ENCODE measurements at places on chromosomes 7 and 10. TPM values are rescaled to one million over a fixed set of nuclear protein-coding genes. Genes with fewer than 3 reads are reported as not detected.

The IL6 gene
- total RNA-seq = 1.7 TPM

DNA sequence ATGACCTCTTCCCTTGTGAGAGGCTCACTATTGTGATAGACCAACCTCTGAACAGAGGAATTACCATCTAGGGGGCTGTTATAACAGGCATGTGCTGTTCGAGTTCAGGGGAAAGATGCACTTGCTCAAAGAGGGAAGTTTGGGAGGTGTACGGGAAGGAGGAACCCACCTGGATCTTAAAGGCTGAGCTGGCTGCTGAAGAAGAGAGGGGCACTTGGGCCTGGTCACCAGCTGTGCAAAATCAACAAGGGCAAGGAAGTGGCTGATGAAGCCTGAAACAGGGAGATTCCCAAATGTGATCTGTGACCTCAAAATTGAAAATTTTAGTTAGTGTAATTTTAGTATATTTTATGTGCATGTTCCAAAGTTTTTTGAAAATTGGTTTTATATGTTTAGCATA is 407.2 kb downstream of the AUTS2 start:
- no peak for DNase-seq

DNA sequence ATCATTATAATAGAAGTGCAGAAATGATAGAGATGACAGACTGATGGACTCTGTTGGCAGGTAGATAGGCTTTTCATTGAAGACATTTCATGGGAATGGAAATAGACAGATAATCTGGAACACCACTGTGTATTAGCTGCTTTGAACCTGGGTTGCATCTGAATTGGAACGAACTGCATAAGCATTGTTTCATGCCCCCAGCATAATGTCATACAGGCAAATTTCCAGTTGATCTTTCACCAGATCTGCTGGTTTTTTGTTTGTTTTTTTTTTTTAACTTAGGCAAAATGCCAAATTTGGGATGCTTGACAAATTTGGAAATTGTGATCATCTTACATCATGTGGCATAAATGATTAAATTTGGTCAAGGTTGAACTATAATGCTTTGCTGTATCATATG is 172.1 kb upstream of the AOAH start:
- no peak for DNase-seq

The ZFYVE27 gene
- 35.0 TPM for total RNA-seq

- no peak for DNase-seq
Observed at GRCh38 chr7:135160098-135160857, 10.2 kb downstream of the CYREN start.

The CHRM2 gene
- 0.13 TPM for total RNA-seq

- no peak for DNase-seq
Observed at GRCh38 chr7:157400171-157400860, 63.5 kb downstream of the DNAJB6 start.

The NRG3 gene
- total RNA-seq = 0.15 TPM

The HOXA11 gene
- 0.27 TPM for total RNA-seq

- DNase-seq = no peak
Observed at GRCh38 chr7:77975672-77976480, 177.3 kb downstream of the PHTF2 start.

- no peak for DNase-seq
Observed at GRCh38 chr10:127527891-127528290, 21.2 kb upstream of the NPS start.

The ZNF273 gene
- 62.1 TPM for total RNA-seq

The SGMS1 gene
- total RNA-seq = 167 TPM

The SAMD9L gene
- total RNA-seq = 0.65 TPM

DNA sequence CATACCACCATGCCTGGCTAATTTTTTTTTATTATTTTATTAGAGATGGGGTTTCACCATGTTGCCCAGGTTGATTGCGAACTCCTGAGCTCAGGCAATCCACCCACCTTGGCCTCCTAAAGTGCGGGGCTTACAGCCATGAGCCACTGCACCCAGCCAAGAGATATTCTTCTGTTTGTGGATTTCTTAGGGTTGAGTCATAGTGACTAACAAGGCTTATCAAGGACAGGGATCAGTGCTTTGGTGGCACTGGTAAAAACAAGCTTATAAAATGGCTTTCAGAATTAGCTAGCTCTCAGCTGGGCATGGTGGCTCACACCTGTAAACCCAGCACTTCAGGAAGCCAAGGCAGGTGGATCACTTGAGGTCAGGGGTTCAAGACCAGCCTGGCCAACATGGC is 122.4 kb downstream of the ZNF248 start:
- DNase-seq = no peak

- DNase-seq = no peak
Observed at GRCh38 chr10:24944512-24945255, 7.7 kb downstream of the PRTFDC1 start.

The WNT8B gene
- 0.42 TPM for total RNA-seq

- DNase-seq = no peak
Observed at GRCh38 chr7:139887992-139888481, 59.0 kb downstream of the TBXAS1 start.

DNA sequence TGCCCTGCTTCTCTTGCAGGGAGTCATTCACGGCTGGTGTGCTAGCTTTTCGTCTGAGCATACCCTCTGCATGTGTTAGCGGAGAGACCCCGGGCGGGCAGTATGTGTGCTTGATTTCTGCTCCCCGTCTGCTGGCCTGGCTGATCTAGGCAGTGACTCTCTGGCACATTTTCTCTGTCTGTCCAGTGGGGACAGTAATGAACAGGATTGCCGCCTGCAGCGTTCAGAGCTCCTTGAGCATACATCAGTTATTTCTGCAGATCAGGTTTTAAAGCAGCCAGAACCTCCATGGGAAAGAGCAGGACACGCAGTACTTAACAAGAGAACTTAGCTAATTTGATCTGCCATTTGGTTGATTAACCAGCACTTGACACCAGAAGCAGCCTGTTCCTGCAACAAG is 242.5 kb downstream of the CELF2 start:
- DNase-seq = no peak

The CPA2 gene
- total RNA-seq = not detected

All from lower leg skin (tissue), 4 donors.